ENCODE measurements at places on chromosomes 5 and 9. TPM values are rescaled to one million over a fixed set of nuclear protein-coding genes. Genes with fewer than 3 reads are reported as not detected.

Gene PRELID1
- total RNA-seq: 56.8 TPM

Gene CKMT2
- 62.2 TPM for total RNA-seq

Gene NMUR2
- 0.12 TPM for total RNA-seq

Gene IL3
- not detected for total RNA-seq

Gene TXNDC8
- not detected for total RNA-seq

Gene PCDHAC1
- total RNA-seq: 1.2 TPM

Gene ADAMTS6
- 7.6 TPM for total RNA-seq

Gene RANBP17
- 29.2 TPM for total RNA-seq

Gene DIMT1
- total RNA-seq: 31.2 TPM

Gene FAM151B
- 5.0 TPM for total RNA-seq

Gene ANKRD18B
- total RNA-seq: 1.6 TPM

Gene SCGB3A2
- 0.93 TPM for total RNA-seq

Gene AQP7
- total RNA-seq: 24.2 TPM

Gene PTPN3
- 30.4 TPM for total RNA-seq

Gene KCNV2
- not detected for total RNA-seq

Gene TUSC1
- total RNA-seq: 20.9 TPM

Gene FAM78A
- 10.6 TPM for total RNA-seq

Gene LTC4S
- total RNA-seq: 1.5 TPM

Gene SPATA31A3
- not detected for total RNA-seq

Gene CDO1
- total RNA-seq: 70.7 TPM

Gene TSLP
- total RNA-seq: 0.12 TPM

Gene HTR4
- 0.35 TPM for total RNA-seq

Gene LVRN
- 2.6 TPM for total RNA-seq

Gene LCN9
- not detected for total RNA-seq

Gene PFN3
- not detected for total RNA-seq

Gene RUSC2
- 30.4 TPM for total RNA-seq

Gene HSPA9
- 275 TPM for total RNA-seq

Gene HTR1A
- total RNA-seq: 0.23 TPM

Gene INSL4
- not detected for total RNA-seq

Gene GRIN3A
- total RNA-seq: 2.5 TPM

Gene DMXL1
- 109 TPM for total RNA-seq

Gene GAS1
- total RNA-seq: 86.9 TPM

Gene NPDC1
- 28.6 TPM for total RNA-seq

Gene SIMC1
- 12.0 TPM for total RNA-seq

Gene MYMK
- total RNA-seq: 2.8 TPM

Gene SPIN1
- 137 TPM for total RNA-seq

Gene PCDH1
- total RNA-seq: 44.8 TPM

Gene FBP1
- total RNA-seq: 17.7 TPM

Gene EPB41L4A
- 33.3 TPM for total RNA-seq

Gene LCN6
- not detected for total RNA-seq

Gene FOXD4L6
- not detected for total RNA-seq

Gene OR13C3
- total RNA-seq: not detected

Gene STPG3
- total RNA-seq: not detected

Gene HSPB3
- total RNA-seq: 17.4 TPM

Gene CCDC183
- total RNA-seq: 3.1 TPM

Gene SPEF2
- 35.0 TPM for total RNA-seq

Gene PRR7
- total RNA-seq: 2.4 TPM

Gene EGFLAM
- total RNA-seq: 14.2 TPM

Gene GRM6
- not detected for total RNA-seq

Gene DRD1
- total RNA-seq: not detected

Gene ZNF354C
- 13.1 TPM for total RNA-seq

Gene MRNIP
- 35.3 TPM for total RNA-seq

Gene C8G
- not detected for total RNA-seq

Gene POLR3G
- 1.8 TPM for total RNA-seq
